ENCODE measurements at places on chromosomes 1 and 21.

GRCh38 chr1:38466487-38466886 lies 393.1 kb downstream of the RRAGC start:
- DNase-seq: no peak

DNA sequence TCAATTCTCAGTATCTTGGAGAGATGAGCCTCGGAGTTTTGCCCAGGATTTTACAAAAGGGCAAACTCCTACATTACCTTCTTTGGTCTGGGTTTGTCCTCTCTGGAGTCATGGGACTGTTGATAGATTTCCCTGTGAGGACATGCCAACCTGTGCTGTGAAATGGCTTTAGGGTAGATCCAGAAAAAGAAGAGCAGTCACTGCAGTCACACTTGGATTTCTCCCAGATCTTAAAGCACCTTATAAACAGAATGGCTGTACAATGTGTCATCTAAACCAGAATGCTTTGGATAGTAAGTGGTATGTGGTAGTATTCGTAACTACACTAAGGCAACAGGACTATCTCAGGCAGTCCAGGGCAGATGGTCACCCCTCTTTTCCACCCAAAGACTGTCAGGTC lies 1.9 kb upstream of the CSRP1 start:
- DNase-seq: no peak

DNA sequence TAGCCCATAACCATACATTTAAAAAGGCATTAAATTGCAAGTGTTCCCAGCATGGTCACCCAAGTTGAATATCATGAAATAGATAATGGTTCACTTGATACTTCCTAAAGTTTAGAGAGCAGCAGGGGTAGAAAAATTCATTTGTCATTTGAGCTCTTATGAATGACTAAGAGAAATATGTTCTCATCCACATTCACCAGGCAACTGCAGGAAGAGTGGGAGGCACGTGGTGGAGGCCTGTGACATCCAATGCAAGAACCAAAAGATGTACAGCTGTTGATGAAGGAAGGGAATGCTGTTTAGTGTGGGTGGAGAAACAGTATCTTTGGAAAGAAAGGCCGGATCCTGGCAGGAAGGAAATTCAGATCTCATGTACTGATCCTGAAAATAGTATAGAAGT lies 473.1 kb downstream of the ADGRL2 start:
- DNase-seq: no peak

DNA sequence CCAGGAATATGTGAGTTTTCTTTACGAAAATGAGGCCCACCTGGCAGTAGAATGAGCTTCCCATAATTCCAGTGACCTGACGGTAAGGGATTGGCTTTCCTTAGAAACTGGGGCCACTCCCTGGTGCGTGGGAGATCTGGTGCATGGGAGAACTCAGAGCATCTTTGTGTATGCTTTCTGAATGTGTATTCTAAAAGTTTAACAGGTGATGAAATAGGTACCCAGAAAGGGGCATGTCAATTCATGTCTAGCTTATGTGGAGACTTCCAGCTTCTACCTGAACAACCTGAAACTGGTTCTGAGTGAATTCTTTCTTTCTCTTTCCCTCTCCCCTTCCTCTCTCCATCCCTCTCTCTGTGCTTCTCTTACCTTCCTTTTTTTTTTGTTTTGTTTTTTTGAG lies 15.2 kb upstream of the FCRLA start:
- DNase-seq: no peak

- DNase-seq: no peak
Measured at GRCh38 chr1:56084246-56084645, 495.1 kb downstream of the PLPP3 start.

DNA sequence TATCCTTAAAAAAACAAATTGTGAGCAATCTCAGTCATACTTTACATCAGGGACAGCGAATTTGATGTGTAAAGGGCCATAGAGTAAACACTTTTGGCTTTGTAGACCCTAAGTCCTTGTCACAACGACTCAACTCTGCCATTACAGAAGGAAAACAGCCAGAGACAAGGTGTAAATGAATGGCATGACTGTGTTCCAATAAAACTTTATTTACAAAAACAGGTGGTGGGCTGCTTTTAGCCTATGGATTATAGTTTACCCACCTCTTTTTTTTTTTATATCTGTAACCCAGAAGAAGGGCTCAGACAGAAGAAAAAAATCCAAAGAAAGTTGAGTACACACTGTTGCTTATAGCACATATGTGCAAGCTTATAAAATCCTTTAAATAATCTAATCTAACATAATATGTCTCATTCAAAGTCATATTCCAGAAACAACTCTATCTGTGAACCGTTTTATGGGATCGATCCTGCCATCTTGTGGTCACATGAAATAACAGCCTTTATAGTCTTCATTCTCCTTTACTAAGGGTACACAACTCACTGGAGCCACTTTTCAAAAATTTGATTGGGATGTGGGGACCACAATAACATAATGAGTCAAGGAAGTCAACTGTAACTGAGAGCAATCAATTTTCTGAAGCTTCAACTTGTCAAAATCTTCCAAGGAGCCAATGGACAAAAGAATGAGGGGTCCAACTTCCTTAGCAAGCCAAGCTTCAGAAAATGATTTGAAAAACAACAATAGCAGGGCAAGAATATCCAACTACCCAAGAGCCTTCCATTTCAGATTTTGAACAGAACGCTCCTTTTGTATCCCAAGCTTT lies 142.2 kb upstream of the KRTAP19-8 start:
- peak; percentile 66 for DNase-seq

GRCh38 chr1:205665201-205666045 lies 14.9 kb downstream of the SLC45A3 start:
- no peak for DNase-seq

GRCh38 chr21:38773099-38774061 lies 32.3 kb upstream of the ETS2 start:
- peak; percentile 16 for DNase-seq

DNA sequence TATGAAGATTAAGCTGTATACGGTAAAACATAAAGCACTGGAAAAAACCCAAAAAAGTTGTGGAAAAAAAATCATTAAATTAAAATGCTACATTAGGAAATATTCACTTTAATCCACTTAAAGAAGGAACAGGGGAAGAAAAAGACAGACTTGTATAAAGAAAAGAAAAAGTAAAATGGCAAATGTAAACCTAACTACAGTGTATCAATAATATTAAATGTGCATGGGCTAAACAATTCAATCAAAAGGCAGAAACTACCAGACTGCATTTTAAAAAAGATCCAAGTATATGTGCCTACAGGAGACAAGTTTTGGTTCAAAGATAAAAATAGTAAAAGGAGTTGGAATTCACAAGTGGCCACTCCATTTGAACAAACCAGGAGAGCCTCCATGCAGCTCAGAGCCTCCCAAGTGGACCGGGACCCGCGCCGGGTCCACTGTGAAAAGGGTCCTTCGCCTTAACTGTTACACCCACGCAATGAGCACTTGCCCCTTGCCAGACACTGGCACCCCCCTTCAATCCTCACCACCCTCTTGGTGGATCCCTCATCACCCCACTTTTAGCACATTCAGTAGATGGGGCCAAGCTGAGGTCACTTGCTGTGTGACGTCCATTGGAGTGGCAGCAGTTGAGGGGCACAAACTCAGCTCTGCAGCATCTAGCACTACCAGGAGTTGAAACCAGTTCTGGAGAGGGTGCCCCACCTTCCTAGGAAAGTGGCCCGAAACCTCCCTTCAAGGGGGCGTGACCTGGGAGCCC lies 898 bp downstream of the C1orf174 start:
- no peak for DNase-seq

DNA sequence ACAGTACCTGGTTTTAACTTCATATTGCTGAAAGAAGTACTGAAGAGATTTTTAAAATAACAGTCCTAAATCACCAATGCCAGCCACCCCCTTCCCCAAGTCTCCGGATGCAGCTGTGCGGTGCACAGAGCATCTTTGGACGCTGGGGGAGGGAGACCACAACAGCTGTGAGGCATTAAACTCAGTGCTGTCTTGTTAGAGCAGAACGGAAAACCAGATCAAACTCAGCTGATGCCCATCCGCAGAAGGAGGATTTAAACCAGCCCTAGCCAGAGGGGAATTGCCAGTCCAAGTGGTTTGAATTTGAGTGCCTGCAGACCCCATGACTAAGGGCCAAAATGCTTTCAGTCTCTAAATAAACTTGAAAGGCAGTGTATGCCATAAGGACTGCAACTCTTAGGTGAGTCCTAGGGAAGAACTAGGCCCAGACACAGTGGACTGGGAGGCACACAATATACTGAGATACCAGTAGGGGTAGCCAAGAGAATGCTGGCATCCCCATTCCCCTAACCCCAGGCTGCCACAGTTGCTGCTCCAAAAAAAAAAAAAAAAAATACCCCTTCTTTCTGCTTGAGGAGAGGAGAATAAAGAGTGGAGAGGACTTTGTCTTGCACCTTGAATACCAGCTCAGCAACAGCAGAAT lies 576.2 kb downstream of the NEGR1 start:
- DNase-seq: no peak

DNA sequence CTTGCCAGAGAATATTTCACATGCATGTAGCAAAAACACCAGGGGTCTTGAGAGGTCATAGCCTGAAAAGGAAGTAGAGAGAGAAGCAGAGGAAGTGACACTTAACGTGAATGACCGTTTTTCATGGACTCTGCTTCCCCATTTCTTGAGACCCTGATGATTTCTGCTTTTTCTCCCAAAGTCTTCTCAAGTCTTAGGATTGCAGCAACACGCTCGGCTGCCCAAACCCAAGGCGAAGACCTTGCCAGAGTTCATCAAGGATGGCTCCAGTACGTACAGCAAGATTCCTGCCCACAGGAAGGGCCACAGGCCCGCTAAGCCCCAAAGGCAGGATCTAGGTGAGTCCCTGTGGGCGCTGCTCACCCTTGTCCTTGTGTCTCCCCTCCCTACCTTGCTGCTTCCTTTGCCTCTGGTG lies 12.8 kb downstream of the THEMIS2 start:
- DNase-seq: no peak

GRCh38 chr1:227885648-227886502 lies 61.9 kb downstream of the WNT9A start:
- DNase-seq: peak; percentile 27

DNA sequence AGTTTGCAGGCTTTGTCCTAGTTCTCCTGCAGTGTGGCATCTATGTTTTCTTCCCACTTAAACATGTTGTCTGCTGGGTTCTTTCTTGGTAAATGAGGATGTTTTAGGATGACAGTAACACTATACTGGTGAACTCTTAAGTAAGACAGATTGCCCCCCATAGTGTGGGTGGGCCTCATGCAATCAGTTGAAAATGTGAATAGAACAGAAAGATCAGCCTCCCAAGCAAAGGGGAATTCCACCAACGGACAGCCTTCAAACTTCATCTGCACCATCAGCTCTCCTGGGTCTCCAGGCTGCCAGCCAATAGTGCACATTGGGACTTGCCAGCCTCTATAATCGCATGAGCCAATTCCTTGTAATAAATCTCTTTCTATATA lies 10.7 kb upstream of the TARBP1 start:
- DNase-seq: no peak

DNA sequence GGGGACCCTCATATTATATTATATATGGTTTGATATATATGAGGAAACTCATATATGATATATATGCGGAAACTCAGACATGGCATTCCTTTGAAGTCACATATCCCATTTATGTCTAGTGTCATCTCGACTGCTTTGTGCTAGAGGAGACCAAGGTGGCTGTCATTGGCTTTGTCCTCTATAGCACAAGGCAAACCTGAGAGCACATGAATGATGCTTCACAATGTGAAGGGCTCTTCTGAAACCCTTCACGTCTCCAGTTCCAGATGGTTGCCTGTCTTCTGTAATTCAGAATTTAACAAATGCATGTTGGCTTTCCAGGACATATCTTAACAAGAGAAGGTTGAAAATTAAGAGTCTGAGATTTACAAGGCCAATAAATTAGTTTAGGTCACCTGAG lies 303.6 kb downstream of the BARHL2 start:
- DNase-seq: no peak

DNA sequence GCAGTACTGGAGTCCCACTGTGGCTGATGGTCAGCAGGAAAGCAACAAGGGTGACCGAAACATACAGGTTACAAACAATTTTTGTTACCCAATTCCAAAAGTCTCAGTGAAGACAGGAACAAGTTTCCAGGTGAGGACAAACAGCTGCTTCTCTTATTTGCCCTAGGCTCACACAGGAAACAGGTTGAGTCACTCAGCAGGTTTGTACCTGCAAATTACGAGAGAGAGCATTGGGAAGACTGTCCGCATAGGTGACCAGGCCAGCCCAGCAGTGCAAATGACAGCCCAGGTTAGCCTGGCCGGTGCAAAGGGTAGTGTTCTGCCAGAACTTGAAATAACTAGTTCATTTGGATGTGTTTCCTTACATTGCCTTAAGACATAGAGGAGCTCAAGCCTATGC lies 40.0 kb upstream of the DSCAM start:
- no peak for DNase-seq

DNA sequence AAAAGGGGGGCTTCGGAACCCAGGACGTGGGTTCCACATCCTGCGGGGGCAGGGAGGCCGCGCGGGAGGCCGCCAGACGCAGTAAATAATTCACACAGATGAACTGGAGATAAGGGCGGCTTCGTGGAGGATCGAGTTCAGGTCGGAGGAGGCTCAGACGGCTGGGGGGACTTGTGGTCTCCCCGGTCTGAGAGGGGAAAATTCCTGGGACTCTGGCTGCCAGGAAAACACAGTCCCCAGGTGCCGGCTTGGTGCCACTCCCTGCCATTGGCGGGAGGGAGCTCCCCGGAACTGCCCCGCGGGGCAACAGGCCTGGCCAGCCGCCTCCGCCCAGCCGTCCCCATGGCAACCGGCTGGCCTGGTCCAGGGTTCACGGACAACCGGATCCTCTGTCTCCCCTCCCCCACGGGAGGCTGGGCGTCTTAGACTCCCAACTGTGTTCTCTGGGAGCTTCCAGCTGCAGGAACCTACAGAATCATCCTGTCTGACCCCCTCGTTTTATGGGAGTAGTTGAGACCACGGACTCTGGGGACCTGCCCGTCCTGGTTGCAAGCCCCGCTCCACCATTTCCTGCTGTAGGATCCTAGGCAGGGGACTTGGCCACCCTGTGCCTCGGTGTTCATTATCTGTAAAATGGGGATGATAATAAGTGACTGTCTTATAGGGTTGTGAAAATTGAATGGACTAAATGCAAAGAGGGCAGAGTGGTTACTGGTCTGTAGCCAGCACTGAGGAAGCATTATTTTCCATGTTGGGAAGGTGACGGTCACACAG lies 9.6 kb downstream of the CAMK2N1 start:
- DNase-seq: no peak

DNA sequence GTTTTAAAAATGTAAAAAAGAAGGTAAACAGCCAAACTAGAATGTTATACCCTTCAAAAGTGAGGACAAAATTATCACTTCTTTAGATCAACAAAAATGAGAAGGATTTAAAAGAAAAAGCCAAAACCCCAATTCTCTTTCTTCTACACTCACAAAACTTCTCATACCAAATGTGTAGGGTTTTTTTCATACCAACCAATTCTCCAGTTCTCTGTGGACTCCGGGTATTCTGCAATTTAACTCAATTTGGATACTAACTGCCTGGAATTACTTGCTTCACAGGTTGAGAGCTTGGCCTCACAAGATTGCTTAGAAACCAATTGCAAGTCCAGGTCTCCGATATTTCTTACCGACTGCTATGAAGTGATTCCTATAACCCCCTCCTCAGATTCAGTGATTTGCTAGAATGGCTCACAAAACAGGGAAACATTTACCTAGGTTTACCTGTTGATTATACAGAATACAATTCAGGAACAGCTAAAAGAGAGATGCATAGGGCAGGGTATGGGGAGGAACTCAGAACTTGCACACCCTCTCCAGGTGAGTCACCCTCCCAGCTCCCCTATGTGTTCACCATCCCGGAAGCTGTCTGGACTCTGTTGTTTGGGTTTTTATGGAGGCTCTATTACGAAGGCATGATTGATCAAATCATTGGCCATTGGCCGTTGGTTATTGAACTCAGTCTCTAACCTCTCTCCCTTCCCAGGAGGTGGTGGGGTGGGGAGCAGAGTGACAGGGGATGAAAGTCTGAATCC lies 67.1 kb downstream of the CAMTA1 start:
- DNase-seq: no peak

All from CD4-positive, alpha-beta T cell treated with Interleukin-2 at 100 ng/mL for 4 hours (primary cell).